ENCODE measurements at places on chromosomes 2 and 18.

DNA sequence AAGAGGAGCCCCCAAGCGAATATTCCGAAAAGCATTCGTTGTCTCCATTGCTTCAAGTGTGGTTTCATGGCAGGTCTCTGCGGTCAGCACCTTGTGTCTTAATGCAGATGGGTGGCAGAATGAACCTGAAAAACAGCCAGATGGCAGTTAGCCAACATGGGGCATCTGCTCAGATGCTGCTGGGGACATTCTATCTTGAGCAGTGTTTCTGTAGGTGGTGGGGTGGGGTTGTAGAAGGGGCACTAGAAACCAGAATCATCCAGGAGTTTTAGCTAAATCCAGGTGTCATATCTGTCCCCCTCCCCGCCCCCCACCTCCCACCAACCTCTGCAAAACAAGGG lies 42.1 kb downstream of the ST6GAL2 start:
- no peak for DNase-seq

GRCh38 chr2:104078431-104079157 lies 775.3 kb upstream of the POU3F3 start:
- no peak for DNase-seq

- no peak for DNase-seq
Measured at GRCh38 chr2:71252862-71253261, 26.0 kb upstream of the PAIP2B start.

- no peak for DNase-seq
Measured at GRCh38 chr2:39408351-39409136, 28.5 kb downstream of the MAP4K3 start.

GRCh38 chr2:46164529-46165301 lies 132.5 kb upstream of the EPAS1 start:
- peak; percentile 97 for DNase-seq

DNA sequence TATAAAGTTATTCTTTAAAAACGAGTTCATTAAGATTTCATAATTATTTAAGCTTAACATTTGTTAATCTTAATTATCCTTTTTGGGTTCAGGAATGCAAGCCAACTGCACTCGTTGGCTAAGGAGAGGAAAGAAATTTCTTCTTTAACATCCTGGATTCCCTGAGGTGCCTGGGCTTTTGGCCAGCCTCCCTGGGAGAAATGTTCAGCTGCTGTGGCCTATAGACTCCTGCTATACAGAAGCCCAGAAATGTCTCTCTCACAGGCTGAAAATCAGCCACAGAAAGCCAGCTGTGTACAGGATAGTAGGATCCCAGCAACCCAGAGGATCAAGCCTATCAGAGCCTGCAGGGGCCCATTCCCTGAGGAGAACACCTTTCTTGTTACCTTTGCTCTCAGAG lies 430.3 kb downstream of the XIRP2 start:
- DNase-seq = no peak

DNA sequence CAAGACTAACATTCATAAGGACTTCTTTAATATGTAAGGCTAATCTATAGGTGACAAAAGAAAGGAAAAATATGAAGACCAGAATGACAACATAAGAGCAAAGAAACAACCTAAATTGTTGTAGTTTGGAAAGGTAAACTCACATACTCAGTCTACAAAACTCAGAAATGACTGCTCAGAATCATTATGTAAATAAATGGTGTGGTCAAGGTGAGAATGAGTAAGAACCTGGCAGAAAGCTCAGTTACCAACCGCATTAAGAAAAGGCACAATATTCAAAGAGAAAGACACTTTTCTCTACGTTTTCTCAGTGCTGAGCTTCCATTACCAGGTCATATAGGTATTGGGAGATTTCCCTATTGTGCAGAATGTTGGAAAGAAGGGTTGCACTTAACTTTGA lies 15.8 kb downstream of the ATF2 start:
- no peak for DNase-seq

- DNase-seq = no peak
Measured at GRCh38 chr18:13268158-13269012, 49.8 kb downstream of the LDLRAD4 start.

DNA sequence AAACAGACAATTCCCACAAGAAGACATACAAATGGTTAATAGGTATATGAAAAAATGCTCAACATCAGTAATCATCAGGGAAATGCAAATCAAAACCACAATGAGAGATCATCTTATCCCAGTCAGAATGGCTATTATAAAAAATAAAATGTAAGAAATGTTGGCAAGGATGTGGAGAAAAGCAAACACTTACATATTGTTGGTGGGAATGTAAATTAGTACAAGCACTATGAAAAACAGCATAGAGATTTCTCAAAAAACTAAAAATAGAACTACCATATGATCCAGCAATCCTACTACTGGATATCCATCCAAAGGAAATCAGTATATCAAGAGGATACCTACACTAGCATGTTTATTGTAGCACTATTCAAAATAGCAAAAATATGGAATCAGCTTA lies 186.6 kb downstream of the NOL4 start:
- DNase-seq = no peak

DNA sequence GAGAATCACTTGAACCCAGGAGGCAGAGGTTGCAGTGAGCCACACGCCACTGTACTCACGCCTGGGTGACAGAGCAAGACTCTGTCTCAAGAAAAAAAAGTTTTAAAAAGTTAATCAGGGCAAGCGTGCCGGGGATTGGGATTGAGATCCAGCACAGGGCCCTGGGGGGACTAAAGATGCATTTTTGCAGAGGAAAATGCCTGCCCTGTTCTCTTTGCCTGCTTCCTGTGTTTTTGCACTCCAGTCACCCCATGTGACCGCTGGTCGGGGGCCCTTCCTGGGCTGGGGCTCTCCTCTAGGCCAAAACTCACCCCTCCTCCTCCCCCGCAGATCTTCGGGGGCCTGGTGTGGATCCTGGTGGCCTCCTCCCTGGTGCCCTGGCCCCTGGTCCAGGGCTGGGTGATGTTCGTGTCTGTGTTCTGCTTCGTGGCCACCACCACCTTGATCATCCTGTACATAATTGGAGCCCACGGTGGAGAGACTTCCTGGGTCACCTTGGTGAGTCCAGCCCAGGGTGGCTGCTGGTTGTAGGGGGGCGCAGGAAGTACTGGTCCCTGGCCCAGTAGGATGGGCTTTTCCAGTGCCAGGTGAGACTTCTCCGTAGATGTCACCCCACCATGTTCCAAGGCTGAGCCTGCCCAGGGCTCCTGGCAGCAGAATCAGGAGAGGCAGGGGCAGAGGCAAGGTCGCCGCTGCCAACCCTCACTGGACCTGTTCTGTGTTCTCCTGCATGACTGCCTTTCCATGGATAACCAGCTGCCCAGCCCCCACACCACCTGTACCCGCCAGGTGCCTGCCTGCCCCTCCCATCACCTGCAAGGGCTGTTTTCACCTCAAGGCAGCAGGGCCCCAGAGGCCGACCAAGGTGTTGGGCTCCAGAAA lies 22.4 kb downstream of the MAL start:
- no peak for DNase-seq

DNA sequence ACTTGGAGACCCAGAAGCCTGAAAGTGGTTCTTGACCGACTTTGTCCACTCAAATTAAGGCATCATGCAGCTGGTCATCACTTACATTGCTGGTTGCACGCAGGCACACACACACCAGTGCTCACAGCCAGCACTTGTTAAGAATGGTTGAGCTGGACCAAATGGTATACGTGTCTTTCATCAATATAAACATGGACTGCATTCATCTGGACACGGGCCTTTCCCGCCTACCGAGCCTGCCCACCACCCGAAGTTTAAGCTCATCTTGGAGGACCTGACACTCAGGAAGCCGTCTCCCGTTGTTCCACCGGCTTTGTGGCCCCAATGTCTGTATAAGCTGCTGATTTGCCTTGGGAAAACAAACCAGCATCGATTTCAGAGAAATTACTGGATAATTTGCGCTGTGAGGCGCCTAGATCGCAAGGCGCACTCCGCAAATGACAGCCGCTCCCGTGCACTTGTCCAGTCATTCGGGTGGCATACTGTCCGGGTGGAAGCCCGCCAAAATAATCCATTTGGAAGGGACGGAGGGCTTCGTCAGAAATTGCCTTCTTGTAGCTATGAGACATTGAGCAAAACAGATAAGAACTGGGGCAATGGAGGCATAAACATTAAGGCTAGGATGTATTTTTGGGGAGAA lies 40.1 kb upstream of the AKAIN1 start:
- DNase-seq = no peak

DNA sequence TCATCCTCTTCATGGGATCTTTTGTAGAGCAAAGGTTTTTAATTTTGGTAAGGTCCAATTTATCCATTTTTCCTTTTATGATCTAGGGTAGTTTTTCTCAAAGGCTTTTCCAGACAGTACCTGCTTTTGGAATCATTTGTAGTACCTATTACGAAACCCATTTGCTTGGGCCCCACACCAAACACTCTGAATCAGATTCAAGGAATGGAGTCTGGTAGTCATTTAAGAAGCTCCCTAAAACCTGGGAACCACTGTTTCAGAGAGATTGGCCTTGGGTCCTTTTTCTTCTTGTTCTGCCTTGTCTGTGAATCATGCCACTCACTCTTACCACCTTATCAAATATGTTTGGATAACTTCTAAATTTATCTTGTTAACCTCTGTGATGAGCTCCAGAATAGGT lies 40.3 kb downstream of the OSBPL6 start:
- peak; percentile 37 for DNase-seq

DNA sequence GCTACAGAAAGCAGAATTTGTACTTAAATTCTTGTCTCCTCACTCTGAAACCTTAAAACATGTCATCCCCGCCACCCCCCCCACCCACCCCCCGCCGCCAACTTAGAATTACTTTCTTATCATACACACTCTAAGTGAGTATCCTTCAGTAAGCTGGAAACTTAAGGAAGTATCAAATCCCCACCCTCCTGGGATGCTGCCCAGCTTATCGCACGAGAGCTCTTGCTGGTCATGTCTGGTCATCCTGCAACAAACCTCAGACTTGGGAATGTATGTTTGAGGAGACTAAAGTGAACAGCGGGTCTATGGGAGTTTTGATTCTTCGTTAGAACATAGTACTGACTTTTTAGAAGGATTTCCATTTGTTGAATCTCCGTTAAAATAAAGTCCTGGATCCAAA lies 203.3 kb downstream of the PTGR3 start:
- no peak for DNase-seq

DNA sequence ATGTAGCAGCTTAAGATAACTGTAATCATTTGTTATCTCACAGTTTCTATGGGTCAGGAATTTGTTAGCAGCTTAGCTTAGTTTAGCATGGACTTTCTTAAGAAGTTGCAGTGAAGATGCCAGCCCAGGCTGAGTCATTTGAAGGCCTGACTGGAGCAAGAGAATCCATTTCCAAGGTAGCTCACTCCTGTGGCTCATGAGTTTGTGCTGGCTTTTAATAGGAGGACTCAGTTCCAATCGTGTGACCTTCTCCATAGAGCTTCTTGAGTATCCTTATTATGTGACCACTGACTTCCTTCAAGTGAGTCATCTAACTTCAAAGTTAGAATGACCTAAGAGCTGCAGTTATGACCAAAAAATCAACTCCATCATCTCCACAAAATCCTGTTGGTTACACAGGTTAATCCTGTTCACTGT lies 1.4 kb downstream of the GPATCH11 start:
- DNase-seq = peak; percentile 89

DNA sequence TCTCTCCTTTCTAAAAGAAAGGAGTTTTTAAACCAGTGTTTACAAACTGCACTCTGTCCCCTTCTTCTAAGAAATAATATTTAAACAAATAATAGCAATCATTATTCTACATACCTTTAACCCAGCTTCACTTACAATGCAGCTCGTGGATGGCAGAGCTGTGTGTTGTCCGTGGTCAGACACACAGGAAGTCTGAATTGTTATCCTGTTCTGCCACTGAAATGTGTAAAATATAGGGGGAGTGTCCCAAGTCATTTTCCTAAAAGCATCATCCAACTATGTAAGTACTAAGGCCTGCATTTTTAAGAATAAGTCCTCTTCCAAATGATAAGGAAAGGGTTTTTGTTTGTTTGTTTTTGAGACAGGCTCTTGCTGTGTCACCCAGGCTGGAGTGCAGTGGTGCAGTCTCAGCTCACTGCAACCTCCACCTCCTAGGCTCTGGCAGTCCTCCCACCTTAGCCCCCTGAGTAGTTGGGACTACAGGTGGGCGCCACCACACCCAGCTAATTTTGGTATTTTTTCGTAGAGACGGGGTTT lies 2.7 kb upstream of the PPP4R1 start:
- peak; percentile 52 for DNase-seq

DNA sequence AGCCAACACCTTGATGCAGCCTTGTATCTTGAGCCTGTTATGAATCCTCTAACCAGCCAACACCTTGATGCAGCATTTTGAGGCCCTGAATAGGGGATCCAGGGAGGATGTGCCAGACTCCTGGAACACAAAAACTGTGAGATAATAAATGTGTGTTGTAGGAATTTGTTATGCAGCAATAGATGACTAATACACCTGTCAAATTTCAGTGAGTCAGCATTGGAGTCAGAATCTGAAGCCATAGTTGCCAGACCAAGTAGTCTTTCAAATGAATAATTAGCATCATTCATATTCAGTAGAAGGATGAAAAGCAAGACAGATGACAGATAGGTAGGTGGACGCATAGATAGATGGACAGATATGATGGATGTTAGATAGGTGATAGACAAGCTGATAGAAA lies 942.5 kb upstream of the SLC39A10 start:
- DNase-seq = peak; percentile 60

DNA sequence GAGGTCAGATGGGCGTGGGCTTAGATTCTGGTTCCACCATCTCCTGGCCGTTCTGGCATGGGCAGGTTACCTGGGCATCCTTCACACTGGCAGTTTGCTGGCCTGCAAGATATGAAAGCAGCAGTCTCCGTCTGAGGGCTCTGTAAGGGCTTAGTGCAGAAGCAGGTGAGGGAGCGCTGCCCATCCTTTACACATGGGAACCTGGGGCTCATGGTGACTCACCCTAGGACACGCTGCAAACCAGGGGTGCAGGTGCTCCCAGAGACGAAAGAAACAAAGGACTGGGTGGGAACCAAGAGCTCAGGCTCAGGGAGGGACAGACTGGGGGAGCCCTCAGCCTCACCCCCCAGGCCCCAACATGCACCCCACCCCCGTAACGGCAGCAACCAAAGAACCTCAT lies 10.7 kb upstream of the ID2 start:
- DNase-seq = no peak

DNA sequence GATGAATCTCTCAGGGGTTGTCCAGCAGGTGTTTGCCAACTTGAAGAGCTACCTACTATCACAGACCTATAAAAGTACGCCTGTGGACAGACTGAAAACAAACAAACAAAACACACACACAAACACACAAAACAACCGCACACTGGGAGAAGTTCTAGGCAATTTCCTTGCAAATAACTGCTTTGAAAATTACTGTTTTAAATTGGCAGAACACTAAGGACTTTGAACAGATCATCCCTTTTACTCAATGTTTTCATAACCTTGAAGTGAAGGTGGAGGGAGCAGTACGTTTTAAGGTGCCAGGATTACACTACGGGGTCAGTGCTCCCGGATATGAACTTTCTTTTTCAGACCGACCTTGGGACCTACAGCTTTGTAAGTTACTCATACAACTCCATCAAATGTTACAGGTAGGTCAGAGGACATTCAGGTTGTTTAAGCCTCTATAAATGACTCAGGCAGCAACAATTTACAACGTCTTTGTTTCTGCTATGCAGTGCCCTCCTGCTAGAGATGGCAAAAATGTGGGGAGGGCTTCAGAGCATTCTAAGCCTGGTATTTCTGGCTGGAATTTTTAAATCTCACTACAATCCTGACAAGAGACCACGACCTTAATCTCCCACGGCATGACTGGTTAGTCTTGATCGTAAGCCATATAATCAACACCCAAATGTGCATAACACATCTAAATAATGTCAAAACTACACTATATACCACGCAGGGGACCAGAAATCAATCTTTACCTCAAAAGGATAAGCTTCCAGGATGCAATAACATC lies 1.4 kb upstream of the SLC20A1 start:
- peak; percentile 77 for DNase-seq

GRCh38 chr2:12684471-12684936 lies 32.2 kb upstream of the TRIB2 start:
- DNase-seq = no peak

- no peak for DNase-seq
Measured at GRCh38 chr2:201959198-201959597, 74.5 kb upstream of the FZD7 start.

Measured in ELR (cell line).